ENCODE measurements at places on chromosomes 1 and 21.
A peak's percentile ranks its signal among the peaks of the same experiment; 100 is the strongest.

DNA sequence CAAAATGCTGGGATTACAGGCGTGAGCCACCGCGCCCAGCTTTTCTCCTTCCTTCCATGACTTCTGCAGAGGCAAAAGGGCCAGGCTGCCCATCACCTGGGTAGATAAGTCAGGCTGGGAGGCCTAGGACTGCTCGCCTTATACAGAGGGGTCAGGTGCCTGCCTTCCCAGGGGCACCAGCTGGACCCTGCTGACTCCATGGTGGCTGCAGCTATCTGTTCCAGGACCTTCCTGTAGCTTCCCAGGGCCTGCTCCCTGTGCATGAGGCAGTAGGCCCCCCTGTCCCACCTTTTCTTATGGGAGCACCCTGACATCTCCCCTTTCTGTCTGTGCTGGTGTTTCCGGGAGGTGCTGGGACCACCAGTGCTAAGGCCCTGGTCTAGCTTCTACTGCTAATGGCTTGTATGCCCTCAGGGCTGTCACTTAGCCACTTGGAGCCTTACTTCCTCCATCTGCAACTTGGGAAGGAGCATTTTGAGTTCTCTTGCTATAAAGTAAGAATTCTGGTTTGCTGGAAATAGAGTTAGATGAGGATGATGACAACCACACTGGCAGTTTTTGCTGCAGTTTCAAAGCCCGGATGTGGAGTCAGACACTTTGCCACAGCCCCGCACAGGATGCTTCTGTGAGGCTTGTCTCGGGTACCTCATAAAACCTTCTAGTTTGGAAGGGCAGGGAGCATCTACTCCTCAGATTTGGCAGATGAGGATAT, 14.4 kb downstream of the SOX13 start:
- H3K36me3 ChIP-seq = no peaks in the 10 kb centered on the region
- no peak overlapping the region for H3K4me3 ChIP-seq
- peaks cover 82% of the 10 kb centered on the region for H3K4me1 ChIP-seq
- no peaks in the 10 kb centered on the region for H3K27me3 ChIP-seq

DNA sequence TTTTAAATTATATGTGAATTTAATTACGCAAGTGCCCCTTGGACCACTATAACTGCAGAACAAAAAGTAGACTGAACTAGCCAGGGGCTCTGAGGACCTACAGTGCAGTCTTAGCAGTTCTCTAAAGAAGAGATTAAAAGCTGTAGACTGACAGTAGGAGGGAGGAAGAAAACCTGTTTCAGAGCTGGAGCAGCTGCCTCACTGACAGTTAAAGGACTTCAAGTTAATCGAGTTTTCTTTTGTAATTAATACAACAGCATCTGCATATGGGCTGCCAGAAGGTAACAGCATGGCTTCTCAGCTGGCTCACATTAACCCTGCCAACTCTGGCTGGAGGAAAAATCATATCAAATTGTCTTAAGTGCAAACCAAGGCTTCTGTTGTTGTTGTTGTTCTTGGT, 19.9 kb downstream of the DSTYK start:
- no peak for DNase-seq
- H3K4me1 ChIP-seq = peaks cover 58% of the 10 kb centered on the region
- H3K4me3 ChIP-seq = no peak overlapping the region
- no peaks in the 10 kb centered on the region for H3K27me3 ChIP-seq
- peak overlapping the region; percentile 38 for H3K27ac ChIP-seq

GRCh38 chr1:27368869-27369582, 2.3 kb upstream of the MAP3K6 start:
- peaks cover 12% of the 10 kb centered on the region for H3K36me3 ChIP-seq
- DNase-seq = no peak
- H3K4me1 ChIP-seq = peaks cover 43% of the 10 kb centered on the region
- H3K27me3 ChIP-seq = no peaks in the 10 kb centered on the region
- no peak overlapping the region for H3K4me3 ChIP-seq

DNA sequence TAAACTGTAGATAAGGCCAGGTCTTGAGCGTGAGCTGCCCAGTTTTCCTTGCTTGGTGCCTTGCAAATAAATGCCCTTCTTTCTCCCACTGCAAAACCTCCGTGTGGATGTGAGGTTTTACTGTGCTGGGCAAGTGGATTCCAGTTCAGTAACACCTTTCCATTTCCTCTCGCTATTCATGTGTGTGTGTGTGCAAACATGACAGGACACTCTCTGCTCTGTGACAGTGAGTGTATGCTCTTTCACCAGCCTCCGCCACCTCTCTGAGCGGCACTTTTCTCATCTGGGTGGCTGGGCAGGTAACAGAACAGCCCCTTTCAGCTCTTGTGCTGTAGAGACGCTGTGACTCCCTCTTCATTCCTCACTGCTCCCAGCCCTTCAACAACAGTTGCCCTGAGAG, 23.9 kb downstream of the CNIH3 start:
- H3K4me3 ChIP-seq = no peak overlapping the region
- no peak for DNase-seq
- no peak overlapping the region for H3K27ac ChIP-seq
- H3K4me1 ChIP-seq = no peaks in the 10 kb centered on the region

DNA sequence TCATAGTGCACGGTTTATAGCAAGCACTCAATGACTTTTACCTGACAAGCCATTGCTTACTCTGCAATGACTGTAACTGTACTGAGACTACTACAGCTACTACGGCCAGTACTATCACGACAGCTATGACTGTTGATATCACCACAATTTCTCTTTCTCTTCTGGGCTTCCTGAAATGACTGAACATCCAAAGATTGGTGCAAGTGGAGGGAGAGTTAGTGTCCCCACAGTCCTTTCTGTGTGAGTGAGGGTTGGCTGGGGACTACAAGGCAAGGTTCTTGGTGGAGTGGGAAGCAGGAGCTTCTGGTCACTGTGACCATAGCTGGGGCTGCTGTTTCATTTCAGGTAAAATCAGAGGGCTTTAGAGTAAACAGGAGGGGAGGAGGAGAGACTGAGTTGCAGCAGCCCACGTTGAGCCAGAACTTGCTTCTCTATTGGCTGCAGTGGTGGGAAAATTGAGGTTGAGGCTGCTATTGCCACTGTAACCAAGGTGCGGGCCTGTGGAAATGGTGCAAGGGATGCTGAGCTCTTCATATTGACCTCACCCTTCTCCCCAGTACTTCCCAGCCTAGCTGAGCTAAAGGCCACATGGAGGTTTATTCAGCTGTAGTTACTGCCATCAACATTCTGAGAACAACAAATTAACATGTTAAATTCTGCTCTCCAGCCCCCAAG, 14.1 kb upstream of the IL10 start:
- no peaks in the 10 kb centered on the region for H3K4me1 ChIP-seq
- H3K27me3 ChIP-seq = no peaks in the 10 kb centered on the region
- DNase-seq = no peak
- H3K36me3 ChIP-seq = no peaks in the 10 kb centered on the region

- H3K36me3 ChIP-seq = no peaks in the 10 kb centered on the region
- no peak overlapping the region for H3K4me3 ChIP-seq
- DNase-seq = no peak
- H3K27me3 ChIP-seq = no peaks in the 10 kb centered on the region
- no peak overlapping the region for H3K27ac ChIP-seq
- H3K4me1 ChIP-seq = no peaks in the 10 kb centered on the region
These were observed 31.7 kb upstream of the KLF17 start for GRCh38 chr1:44086692-44087474.

GRCh38 chr1:2133039-2133878, 61.3 kb downstream of the FAAP20 start:
- DNase-seq = peak; percentile 99
- peaks cover 27% of the 10 kb centered on the region for H3K4me1 ChIP-seq
- H3K27me3 ChIP-seq = no peaks in the 10 kb centered on the region
- peak overlapping the region; percentile 93 for H3K27ac ChIP-seq
- no peaks in the 10 kb centered on the region for H3K36me3 ChIP-seq
- H3K4me3 ChIP-seq = peak overlapping the region; percentile 52

DNA sequence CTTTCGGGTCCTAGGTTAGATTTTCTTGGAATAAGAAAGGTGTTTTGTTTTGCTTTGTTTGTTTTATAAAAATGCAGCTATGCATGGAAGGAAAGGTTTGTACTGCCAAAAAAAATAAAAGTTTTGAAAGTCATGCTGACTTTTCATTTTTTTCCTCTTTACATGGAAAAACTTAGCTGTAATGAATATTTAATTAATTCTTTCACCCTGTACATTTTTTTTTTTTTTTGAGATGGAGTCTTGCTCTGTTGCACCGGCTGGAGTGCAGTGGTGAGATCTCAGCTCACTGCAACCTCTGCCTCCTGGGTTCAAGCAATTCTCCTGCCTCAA, 48.7 kb downstream of the NENF start:
- H3K4me3 ChIP-seq = no peak overlapping the region
- no peaks in the 10 kb centered on the region for H3K4me1 ChIP-seq
- no peaks in the 10 kb centered on the region for H3K27me3 ChIP-seq
- H3K36me3 ChIP-seq = no peaks in the 10 kb centered on the region

DNA sequence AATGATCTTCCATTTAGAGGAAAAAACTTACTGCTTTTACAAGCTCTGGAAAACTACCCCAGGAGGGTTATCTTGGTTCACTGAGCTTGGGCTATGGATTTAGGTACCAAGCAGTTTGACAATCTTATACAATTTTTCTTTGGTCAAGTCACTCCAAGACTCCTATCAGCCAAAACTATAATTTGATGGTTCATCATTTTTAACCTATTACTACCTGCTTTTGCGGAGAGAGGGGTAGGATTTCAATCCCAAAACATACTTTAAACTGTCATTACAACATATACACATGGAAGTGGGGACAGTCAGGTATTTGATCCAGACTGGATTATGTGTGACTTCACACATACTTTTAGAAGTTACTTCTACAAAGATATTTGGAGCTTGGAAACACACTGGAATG, 71.8 kb downstream of the RUNX1 start:
- no peaks in the 10 kb centered on the region for H3K4me1 ChIP-seq
- no peaks in the 10 kb centered on the region for H3K36me3 ChIP-seq
- H3K27ac ChIP-seq = no peak overlapping the region
- H3K4me3 ChIP-seq = no peak overlapping the region
- DNase-seq = no peak
- peaks cover 6% of the 10 kb centered on the region for H3K27me3 ChIP-seq

DNA sequence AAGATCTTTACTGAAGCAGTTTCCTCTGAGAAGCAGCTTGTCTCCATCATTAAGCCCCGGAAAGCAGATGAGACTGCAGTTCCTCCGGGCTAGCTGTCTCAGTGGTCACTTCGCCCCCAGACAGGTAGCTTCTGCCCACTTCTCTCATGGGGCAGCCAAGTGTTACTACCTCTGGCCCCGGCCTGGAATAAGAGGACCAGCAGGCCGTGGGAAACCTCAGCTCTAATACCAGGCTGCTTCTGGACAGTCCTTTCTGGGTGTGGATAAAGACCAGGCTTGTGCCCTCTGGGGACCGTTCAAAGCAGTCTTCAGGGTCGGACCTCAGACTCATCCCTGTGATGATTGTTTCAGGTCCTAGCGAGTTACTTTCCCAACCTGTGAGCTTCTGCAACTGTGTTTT, 54.8 kb downstream of the RUNX3 start:
- H3K36me3 ChIP-seq = no peaks in the 10 kb centered on the region
- no peaks in the 10 kb centered on the region for H3K4me1 ChIP-seq
- peaks cover 36% of the 10 kb centered on the region for H3K27me3 ChIP-seq

DNA sequence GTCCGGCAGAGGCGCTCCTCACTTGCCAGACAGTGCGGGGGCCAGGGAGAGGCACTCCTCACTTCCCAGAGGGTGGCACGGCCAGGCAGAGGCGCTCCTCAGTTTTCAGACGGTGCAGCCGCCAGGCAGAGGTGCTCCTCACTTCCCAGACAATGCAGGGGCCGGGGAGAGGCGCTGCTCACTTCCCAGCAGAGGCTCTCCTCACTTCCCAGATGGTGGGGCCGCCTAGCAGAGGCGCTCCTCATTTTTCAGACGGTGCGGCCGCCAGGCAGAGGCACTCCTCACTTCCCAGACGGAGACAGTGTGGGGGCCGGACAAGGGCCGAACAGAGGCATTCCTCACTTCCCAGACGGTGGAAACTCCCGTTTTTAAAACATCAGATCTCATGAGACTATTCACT, 238.4 kb upstream of the CACYBP start:
- H3K4me3 ChIP-seq = no peak overlapping the region
- no peaks in the 10 kb centered on the region for H3K27me3 ChIP-seq
- no peak overlapping the region for H3K27ac ChIP-seq
- H3K36me3 ChIP-seq = no peaks in the 10 kb centered on the region
- DNase-seq = no peak

DNA sequence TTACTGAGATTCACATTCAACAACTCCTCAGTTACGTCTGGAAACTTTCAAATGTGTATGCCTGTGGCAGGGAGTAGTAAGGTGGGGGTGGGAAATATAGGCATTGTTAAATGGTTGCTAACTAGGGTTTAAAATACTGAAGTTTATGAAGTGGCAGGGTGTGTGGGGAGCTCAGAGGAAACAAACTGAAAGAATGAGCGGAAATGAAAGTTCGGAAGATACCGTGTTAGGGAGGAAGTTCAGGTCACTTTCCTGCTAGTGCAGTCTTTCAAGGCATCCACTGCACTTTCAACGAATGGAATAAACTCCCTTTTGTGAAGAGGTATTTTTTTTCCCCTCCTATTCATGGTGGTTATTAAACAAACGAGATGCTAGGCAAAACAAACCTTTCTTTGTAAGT, 19.7 kb downstream of the SYNJ1 start:
- H3K4me1 ChIP-seq = peaks cover 11% of the 10 kb centered on the region
- no peak for DNase-seq

DNA sequence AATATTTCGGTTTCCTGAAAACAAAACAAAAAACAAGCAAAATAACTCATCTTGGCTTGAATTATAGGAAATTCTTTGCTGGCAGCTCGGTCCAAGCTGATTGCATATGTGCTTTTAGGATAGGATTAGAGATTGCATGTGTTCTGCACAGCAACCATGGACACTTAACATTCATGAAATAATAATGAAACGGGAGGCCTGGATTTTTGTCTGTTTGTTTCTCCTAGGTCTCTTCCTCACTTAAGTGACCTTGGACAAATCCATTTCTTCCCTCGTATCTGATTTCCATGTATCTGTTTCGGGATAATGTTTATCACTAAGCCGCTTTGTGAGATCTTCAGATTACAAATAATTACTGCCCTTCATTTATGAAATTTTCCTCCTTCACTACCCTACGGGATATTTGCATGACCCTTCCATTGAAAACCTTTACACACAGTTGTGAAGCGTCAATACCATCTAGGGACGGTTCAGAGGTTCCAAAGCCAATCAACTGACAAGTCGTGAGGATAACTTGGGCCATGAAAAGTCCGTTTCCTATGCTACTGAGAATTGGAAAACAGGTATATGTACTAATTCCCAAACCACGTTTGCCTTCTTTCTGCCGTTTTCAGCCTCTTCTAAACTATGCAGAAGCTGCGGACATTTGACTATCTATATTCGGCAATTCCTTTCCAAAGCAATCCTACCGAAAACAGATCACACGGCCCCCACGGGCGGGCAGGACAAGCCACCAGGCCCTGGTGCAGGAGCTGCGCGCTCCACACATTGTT, 1.3 kb upstream of the H3-3A start:
- DNase-seq = no peak
- H3K4me3 ChIP-seq = peak overlapping the region; percentile 90
- H3K4me1 ChIP-seq = peaks cover 23% of the 10 kb centered on the region
- peak overlapping the region; percentile 99 for H3K27ac ChIP-seq
- H3K27me3 ChIP-seq = no peaks in the 10 kb centered on the region
- H3K36me3 ChIP-seq = no peaks in the 10 kb centered on the region

Data from esophagus muscularis mucosa (tissue), 4 donors.